ENCODE measurements at places on chromosomes 13 and 19. TPM values are rescaled to one million over a fixed set of nuclear protein-coding genes. Genes with fewer than 3 reads are reported as not detected.

DNA sequence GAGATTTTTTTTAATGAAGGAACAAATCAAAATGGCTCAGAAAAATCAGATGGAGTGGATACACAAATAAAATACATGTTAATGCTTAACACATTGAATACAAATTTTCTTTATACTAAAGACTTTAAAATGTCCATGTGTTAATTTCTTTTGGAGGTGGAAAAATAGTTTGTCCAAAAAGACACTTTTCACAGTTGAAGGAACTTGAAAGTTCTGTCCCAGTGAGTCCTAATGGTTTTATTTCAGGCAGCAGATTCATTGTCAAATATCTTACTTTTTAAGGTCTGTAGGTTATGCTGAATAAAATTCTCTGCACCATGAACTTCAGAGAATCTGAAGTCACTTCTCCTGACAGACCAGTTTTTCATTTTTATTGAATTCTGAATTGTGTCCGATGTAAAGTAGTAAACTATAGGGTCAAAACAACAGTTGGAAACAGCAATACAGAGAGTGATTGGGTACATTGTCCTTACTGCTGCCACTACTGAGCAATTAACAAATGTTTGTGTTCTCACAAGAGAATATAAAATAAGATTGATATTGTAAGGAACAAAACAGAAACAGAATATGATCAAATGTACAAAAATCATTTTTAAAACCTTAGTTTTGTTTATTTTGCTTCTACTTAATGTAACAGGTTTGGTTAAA, 1.6 kb downstream of the LPAR6 start:
- H3K4me3 ChIP-seq: peak overlapping the region; percentile 68
- peaks cover 23% of the 10 kb centered on the region for H3K4me1 ChIP-seq
- H3K27me3 ChIP-seq: no peaks in the 10 kb centered on the region
- DNase-seq: no peak
- H3K27ac ChIP-seq: peak overlapping the region; percentile 88
- no peaks in the 10 kb centered on the region for H3K36me3 ChIP-seq

- no peak for DNase-seq
- H3K36me3 ChIP-seq: no peaks in the 10 kb centered on the region
- no peak overlapping the region for H3K4me3 ChIP-seq
Observed at GRCh38 chr13:21020176-21020575, 41.2 kb downstream of the LATS2 start.

DNA sequence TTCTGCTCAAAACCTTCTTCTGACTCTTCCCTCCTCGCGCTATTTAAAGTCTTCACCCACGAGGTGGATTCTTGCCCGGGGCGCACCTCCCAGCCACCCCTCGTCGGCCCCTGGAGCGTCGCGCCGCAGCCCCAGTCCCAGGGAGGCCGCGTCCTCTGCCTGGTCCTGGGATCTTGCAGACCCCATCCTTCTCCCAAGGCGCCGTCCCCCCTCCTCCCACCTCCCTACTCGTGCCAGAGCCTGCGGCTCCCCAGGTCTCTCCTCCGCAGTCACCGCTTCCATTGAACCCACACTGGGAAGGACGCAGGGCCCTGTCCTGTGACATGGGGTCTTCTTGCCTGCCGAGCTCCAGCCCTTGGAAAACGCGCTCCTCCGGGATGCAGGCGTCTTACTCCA, 486 bp downstream of the ZNF808 start:
- H3K27me3 ChIP-seq: no peaks in the 10 kb centered on the region
- peak overlapping the region; percentile 95 for H3K27ac ChIP-seq
- H3K36me3 ChIP-seq: no peaks in the 10 kb centered on the region
- DNase-seq: peak; percentile 66
- peaks cover 7% of the 10 kb centered on the region for H3K4me1 ChIP-seq

GRCh38 chr13:37869506-37869755, 141 bp downstream of the TRPC4 start:
- peak overlapping the region; percentile 34 for H3K27ac ChIP-seq
- H3K36me3 ChIP-seq: no peaks in the 10 kb centered on the region
- peak overlapping the region; percentile 51 for H3K4me3 ChIP-seq

- no peak overlapping the region for H3K4me3 ChIP-seq
- H3K27ac ChIP-seq: no peak overlapping the region
- no peak for DNase-seq
- no peaks in the 10 kb centered on the region for H3K27me3 ChIP-seq
- H3K4me1 ChIP-seq: peaks cover 7% of the 10 kb centered on the region
Observed at GRCh38 chr13:95861296-95861695, 184.4 kb downstream of the DNAJC3 start.

GRCh38 chr13:111968336-111969010, 98.5 kb upstream of the SOX1 start:
- H3K4me3 ChIP-seq: no peak overlapping the region
- DNase-seq: no peak
- H3K36me3 ChIP-seq: no peaks in the 10 kb centered on the region
- H3K27me3 ChIP-seq: peaks cover 47% of the 10 kb centered on the region
- H3K4me1 ChIP-seq: no peaks in the 10 kb centered on the region

- no peaks in the 10 kb centered on the region for H3K4me1 ChIP-seq
- H3K36me3 ChIP-seq: no peaks in the 10 kb centered on the region
- DNase-seq: no peak
- H3K4me3 ChIP-seq: no peak overlapping the region
- no peak overlapping the region for H3K27ac ChIP-seq
- no peaks in the 10 kb centered on the region for H3K27me3 ChIP-seq
Observed at GRCh38 chr13:38042771-38043170, 173.2 kb upstream of the TRPC4 start.

DNA sequence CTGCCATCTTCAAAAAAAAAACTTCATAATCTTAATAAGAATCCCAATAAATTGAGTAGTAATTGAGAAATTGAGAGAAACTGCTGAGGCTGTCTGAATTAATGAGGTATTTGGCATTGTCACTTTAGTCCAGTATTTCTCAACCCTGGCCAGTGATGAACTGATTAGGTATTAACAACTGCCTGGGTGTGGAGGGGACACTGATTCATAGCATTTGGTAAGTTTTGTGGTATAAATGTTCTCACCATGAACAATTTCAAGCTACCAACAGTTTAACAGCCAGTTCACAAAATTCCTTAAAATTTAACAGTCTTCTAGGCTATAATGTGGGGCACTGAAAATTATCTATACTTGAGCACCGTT, 18.3 kb downstream of the GPC6 start:
- H3K27ac ChIP-seq: peak overlapping the region; percentile 24
- peak overlapping the region; percentile 33 for H3K4me3 ChIP-seq
- H3K4me1 ChIP-seq: no peaks in the 10 kb centered on the region
- DNase-seq: no peak
- H3K36me3 ChIP-seq: no peaks in the 10 kb centered on the region

NLRP5 gene
- total RNA-seq: not detected

ZNF426 gene
- total RNA-seq: 15.3 TPM

DAND5 gene
- total RNA-seq: not detected

All from upper lobe of right lung (tissue), 1 donor.